ENCODE measurements at places on chromosomes 1 and 21. TPM values are rescaled to one million over a fixed set of nuclear protein-coding genes. Genes with fewer than 3 reads are reported as not detected.

LCE3E gene
- total RNA-seq, result not detected

DNA sequence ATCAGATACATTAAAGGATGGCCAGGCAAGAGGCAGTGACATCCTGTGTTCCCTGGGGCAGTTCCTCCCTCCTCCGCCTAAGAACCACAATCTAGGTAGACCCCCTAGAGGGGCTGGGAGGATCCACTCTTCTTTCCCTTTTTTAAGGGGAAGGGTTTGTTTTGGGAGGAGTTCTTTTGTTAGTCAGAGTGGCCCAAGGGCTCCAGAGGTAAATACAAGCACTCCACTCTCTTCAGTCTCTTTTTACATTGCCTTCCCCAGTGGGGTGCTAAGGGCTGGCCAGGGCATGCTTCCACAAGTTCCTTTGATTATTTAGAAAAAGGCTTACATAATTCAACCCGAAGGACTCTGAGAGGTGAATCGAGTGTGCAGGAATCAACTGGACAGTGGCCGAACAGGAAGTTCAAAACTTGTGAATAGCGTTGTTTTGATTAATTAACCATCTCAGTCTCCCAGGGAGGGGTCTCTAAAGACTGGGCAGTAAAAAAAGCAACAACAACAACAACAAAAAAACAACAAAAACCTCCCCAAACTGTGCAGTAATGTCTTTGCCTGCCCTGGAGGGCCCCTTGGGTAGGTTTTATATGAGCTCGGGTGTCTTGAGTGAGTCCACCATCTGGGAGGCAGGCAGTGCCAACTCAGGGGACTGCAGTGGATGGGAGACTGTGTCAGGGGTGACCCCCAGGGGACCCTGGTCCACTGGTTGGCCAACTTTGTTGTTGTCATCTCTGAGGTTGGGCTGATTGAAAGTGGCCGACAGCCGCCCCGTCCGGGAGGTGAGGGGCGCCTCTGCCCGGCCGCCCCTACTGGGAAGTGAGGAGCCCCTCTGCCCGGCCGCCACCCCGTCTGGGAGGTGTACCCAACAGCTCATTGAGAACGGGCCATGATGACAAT lies 33.2 kb upstream of the ENO1 start:
- H3K36me3 ChIP-seq, result no peaks in the 10 kb centered on the region
- no peaks in the 10 kb centered on the region for H3K4me1 ChIP-seq
- no peaks in the 10 kb centered on the region for H3K27me3 ChIP-seq
- no peak overlapping the region for H3K4me3 ChIP-seq

DNA sequence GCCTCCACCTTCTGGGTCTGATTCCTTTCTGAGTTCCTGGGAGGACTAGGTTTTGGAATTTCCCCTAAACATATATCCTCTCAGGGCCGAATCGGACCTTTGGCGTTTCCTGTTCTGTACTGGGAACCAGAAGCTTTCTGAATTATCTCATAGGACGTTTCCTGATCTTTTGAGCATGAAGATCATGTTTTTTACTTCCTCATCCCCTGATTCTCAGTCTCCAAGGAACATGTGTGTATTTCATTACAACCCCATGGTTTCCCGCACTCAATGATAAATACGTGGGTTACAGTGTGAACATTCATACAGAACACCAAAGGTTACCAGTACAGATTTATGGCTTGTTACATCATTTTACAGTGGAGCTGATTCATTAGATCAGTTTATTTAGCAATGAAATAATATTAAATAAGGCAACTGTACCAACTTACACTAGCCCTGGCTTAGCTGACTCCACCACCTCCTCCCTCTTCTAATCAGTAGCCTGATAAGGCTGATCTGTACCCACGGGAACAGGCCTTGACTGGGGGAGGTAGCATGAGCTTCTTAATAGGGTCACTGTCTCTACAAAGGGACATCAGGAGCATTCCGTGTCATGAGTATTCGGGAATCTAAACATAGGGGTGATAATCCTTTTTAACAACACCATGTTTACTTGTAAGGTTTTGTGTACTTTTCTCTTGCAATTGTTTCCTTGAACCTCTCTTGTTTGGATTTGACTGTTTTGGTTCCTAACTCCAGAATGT lies 57.8 kb upstream of the ERRFI1 start:
- no peak for DNase-seq
- H3K27ac ChIP-seq, result no peak overlapping the region
- no peaks in the 10 kb centered on the region for H3K4me1 ChIP-seq
- H3K27me3 ChIP-seq, result no peaks in the 10 kb centered on the region
- no peak overlapping the region for H3K4me3 ChIP-seq

GRCh38 chr1:43279666-43280065 lies 5.7 kb downstream of the C1orf210 start:
- H3K36me3 ChIP-seq, result no peaks in the 10 kb centered on the region
- peaks cover 1% of the 10 kb centered on the region for H3K4me1 ChIP-seq
- H3K27ac ChIP-seq, result no peak overlapping the region
- no peaks in the 10 kb centered on the region for H3K27me3 ChIP-seq

GRCh38 chr1:173193639-173194038 lies 13.5 kb downstream of the TNFSF4 start:
- H3K36me3 ChIP-seq, result no peaks in the 10 kb centered on the region
- no peak for DNase-seq
- peaks cover 15% of the 10 kb centered on the region for H3K4me1 ChIP-seq

Data from natural killer cell (primary cell).